HAP-1 (cell line): ENCODE measurements at places on chromosomes 5 and 9.

- DNase-seq = no peak
Observed at GRCh38 chr9:130311408-130312140, 46.0 kb downstream of the HMCN2 start.

GRCh38 chr5:168064933-168065622, 226.4 kb upstream of the WWC1 start:
- DNase-seq = no peak

DNA sequence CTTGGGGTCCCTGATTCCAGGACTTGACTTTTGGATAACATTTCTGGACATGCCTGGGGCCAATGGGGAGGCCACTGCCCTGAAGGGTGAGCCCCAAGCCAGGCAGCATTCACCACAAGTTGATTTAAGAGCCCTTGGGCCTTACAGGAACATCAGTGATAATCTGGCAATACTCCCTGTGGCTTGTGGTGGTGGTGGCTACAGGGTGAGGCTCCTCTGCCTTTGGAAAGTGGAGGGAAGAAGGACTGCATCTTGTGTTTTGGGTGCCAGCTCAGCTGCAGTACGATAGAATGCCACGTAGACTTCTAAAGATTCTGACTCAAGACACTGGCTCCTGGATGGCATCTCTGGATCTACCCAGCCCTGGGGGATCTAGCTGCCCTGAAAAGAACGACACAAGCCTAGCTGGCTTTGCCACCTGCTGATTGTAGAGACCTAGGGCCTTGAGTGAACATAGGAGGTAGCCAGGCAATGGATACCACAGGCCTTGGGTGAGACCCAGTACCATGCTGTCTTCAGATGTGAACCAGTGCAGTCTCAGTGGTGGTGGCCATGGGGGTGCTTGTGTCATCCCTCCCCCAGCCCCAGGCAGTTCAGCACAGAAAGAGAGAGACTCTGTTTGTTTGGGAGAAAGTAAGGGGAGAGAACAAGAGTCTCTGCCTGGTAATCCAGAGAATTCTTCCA, 79.0 kb upstream of the DAP start:
- no peak for DNase-seq

DNA sequence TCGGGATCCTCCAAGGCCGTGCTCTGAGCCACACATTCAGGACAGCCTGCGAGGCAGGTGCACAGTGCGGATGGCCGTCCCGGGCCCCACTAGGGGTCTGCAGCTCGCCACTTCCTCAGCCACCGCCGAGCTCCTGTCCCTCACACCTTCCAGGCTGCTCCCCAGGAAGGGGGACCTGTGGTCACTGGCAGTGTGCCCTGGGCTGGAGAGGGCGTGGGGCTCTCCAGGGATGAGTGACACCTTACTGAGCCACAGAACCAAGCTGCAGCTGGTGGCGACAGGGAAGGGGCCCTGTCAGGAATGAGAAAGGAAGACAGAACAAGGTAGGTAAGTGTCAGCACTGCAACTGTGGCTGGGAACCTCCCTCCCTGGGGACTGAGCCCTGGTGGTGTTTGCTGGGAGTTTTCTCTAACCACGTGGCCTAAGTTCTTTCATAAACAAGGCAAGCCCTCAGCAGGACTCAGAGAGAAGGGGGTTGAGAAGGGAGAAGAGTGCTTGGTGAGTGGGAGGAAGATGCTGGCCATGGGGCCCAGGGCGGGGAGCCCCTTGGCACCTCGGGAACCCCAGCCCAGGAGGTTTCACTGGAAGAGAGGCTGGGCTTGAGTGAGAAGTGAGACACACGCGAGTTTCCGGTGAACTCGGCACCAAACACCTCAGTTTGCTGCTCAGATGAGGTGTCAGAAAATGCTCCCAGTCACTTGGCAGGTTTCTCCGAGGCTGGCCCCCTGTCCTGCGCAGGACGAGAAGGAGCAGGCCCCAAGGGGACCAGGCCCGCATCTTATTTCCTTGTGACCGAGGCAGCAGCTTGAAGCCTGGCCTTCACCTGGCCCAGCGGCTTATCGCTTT, 5.2 kb downstream of the IL13 start:
- peak; percentile 6 for DNase-seq

DNA sequence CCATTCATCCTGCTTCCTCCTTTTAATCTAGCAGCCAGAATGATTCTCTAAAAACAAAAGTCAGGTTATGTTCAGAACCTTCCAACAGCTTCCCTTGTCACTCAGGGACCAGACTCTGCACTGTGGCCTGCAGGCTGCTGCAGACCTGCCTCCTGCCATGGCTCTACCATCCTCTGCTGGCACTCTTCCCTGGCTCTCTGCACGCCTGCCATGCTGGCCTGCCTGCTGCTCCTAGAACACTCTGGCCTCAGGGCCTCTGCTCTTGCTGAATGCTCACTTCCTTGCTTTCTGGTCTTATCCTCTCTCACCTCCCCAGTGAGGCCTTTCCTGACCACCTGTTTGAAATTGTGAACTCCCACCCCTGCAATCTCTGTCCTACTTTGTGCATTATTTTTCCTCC, 149.4 kb downstream of the CD180 start:
- DNase-seq = no peak

DNA sequence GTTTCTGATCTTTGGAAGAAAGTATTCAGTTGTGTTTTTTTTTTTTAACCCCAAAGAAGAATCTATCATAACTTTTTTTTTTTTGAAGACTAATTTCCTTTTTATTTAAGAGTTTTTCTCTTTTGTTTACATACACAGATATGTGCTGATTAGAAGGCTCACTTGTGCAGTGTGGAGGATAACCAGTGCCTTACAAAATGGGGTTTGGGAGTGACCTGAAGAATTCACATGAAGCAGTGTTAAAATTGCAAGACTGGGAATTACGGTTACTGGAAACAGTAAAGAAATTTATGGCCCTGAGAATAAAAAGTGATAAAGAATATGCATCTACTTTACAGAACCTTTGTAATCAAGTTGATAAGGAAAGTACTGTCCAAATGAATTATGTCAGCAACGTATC, 50.3 kb downstream of the FER start:
- no peak for DNase-seq

DNA sequence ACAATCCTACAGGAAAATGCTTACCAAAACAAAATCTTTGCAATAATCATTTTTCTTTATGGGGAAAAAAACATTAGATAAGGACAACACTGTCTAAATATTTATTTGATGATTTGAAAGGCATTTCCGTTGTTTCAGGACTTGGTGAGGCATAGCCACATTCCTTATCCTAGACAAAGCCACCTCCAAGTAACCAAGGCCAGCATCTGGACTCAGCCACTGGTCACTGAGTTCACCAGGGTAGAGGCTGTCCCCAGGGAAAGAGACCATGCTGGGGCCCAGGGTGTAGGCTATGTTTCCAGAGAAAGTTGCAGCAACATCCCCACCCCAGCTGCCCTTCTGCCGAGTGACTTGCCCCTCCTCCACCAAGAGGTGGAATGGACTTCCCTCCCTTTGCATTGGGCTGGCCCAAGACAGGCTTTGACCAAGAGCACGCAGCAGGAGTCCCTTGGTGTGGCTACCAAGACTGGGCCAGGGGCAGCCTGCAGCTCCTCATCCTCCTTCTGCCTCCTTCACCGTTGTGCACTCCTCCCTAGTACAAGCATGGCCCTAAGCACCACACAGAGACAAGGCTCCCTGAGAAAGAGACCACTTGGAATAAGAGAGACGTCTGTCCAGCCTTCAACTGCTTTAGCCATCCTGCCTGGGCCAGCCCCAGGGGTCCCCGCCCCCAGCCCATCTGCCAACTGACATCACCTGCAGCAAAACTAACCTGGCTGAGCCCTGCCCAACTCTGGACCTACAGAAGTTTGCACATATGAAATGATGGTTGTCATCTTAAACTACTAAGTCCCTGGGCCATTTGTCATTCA, 68.1 kb upstream of the SPIN1 start:
- DNase-seq = no peak

- no peak for DNase-seq
Observed at GRCh38 chr5:166947045-166947444, 1344.4 kb upstream of the WWC1 start.

GRCh38 chr9:127166111-127166510, 43.7 kb upstream of the ANGPTL2 start:
- no peak for DNase-seq

GRCh38 chr9:88789785-88790184, 201.5 kb upstream of the S1PR3 start:
- no peak for DNase-seq

GRCh38 chr9:86328156-86328555, 26.1 kb downstream of the TUT7 start:
- DNase-seq = peak; percentile 34

GRCh38 chr9:34665067-34665380, 2.6 kb upstream of the CCL27 start:
- DNase-seq = no peak

DNA sequence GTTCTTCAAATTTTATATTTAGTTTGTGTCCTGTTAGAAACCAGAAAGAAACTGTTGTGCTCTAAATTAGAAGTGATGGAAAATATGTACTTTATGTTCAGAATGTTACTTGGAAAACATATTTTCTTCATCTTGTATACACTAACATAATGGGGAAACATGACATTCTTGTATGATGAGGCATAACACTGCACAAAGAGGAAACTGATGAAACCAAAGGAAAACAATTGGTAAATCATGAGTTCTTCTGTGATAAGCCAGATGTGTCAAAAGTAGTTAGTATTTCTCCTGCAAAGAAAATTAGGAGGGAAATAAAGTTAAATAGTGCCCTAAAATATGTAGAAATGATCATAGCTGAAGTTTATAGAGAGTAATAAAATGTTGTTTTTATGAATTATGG, 111.1 kb upstream of the FBN2 start:
- DNase-seq = no peak

DNA sequence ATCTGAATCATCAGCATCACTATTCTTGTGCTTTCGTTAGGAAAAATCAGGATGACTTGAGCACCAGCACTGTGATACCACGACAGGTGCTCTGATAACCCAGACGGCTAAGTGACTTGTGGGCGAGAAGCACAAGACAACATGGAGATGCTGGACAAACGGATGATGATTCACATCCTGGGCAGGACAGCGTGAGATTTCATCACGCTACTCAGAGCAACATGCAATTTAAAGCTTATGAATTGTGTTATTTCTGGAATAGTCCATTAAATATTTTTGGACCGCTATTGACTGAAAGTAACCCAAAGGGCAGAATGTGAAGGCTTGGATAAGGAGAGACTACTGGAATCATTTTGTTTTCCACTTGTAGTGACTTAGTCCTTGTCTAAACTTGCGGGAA, 114.8 kb upstream of the DAPK1 start:
- no peak for DNase-seq

DNA sequence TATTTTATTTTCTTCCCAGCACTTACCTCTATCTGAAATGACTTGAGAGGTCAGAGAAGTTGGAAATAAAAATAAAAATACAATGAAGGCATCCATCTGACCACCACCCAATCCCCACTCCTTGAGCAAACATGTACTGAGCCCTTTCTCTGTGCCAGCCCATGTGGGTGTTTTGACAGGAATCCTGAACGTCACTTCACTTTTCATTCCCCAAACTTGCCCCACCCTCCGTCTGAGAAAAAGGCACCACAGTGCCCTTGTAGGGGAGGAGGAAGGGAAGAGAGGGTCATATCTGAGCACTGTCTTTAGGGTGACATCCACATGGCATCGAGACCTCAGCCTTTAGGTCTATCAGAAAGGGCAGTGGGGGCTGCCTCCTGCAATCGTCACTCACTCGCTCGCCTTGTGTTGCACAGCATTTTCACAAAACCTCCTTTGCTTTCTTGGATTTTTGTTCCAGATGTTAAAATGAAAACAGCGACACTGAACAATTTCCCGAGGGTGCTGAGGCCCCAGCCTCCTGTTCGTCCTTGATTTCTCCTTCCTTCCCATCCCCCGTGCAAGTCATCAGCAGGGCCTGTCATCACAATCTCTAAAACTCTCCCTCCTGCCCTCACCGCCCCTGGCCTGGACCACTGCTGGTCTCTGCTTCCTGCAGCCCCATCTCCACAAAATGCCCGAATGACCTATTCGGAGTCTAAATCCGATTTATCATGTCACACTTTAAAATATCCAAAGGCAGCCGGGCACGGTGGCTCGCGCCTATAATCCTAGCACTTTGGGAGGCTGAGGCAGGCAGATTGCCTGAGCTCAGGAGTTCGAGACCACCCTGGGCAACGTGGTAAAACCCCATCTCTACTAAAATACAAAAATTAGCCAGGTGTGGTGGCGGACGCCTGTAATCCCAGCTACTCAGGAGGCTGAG, 13.0 kb downstream of the HIGD2A start:
- DNase-seq = no peak

GRCh38 chr5:173627860-173628392, 11.5 kb upstream of the BOD1 start:
- no peak for DNase-seq

- DNase-seq = no peak
Observed at GRCh38 chr9:73152953-73153352, 1.3 kb downstream of the ANXA1 start.

GRCh38 chr9:21491756-21492155, 9.6 kb upstream of the IFNE start:
- no peak for DNase-seq

DNA sequence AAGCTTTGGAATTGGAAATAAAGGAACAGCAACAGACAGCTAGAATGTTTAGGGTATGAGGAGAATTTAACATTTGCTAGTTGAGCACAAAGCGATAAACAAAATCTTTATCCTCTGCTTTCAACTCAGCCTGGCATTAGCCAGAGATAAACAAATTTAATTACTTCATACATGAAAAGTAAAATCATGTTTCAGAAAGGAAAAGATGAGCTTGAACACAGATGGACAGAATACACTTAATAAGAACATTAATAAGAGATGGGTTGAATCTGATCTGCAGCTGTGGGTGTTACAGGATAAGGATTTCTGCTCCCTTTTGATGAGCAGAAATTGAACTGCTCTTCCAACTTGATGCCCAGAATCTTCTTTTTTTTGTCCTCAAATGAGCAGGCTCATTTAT, 275.2 kb downstream of the CSNK1G3 start:
- DNase-seq = no peak

DNA sequence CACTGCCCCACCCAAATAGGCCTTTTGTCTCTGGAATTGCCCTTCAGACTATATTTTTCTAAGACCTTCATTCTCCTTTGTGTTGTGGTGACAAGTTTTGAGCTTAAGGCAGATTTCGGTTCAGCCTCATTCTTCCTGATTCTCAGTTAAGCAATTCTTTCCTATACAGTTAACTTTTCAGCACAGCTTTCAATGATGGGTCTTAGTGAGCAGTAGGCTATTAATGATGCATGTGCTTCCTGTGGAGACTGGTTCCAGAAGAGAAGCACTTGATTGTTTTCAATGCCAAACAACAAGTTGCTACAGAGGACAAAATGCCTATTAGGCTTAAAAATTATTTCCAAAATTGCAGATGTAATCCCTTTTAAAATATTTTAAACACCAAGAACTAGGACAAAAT, 47.7 kb upstream of the TLX3 start:
- DNase-seq = no peak
